ENCODE measurements at places on chromosomes 6 and 20. TPM values are rescaled to one million over a fixed set of nuclear protein-coding genes. Genes with fewer than 3 reads are reported as not detected.

Gene ELOVL4
- 0.44 TPM for total RNA-seq

- no peaks in the 10 kb centered on the region for H3K4me1 ChIP-seq
- no peaks in the 10 kb centered on the region for H3K27me3 ChIP-seq
- no peak overlapping the region for H3K4me3 ChIP-seq
- no peaks in the 10 kb centered on the region for H3K36me3 ChIP-seq
- no peak for DNase-seq
- no peak overlapping the region for H3K27ac ChIP-seq
Measured at GRCh38 chr20:23479043-23479442, 11.9 kb upstream of the CST8 start.

- no peaks in the 10 kb centered on the region for H3K4me1 ChIP-seq
- no peak overlapping the region for H3K27ac ChIP-seq
- DNase-seq, result no peak
- no peaks in the 10 kb centered on the region for H3K27me3 ChIP-seq
- no peak overlapping the region for H3K4me3 ChIP-seq
- H3K36me3 ChIP-seq, result no peaks in the 10 kb centered on the region
Measured at GRCh38 chr6:116287689-116288282, 8.1 kb upstream of the TSPYL1 start.

Gene APCDD1L
- total RNA-seq, result 0.89 TPM

GRCh38 chr20:24108581-24108980 lies 120.0 kb upstream of the GGTLC1 start:
- no peak overlapping the region for H3K4me3 ChIP-seq
- no peaks in the 10 kb centered on the region for H3K27me3 ChIP-seq
- no peaks in the 10 kb centered on the region for H3K36me3 ChIP-seq
- H3K27ac ChIP-seq, result no peak overlapping the region
